D721Med (cell line): ENCODE measurements at places on chromosomes 3 and 15.

DNA sequence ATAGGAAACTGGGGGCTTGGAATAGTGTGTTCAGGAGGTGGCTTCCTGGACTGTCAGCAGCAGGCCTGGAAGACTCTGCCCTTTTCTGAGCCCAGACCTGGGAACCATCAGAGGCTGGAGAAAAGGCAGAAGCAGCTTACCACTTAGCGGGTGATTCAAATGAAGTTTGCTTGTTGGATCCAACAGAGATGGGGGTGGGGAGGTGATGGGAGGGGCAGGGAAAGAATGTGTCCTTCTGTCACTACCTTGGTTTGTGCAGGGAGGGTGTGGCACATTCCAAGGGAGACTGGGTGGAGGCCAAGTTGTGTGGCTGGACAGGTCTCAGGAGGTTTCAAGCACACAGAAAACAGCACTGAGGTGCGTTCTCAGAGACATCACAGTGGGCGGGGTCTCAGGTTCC, 58.8 kb downstream of the TRAK1 start:
- DNase-seq = no peak

DNA sequence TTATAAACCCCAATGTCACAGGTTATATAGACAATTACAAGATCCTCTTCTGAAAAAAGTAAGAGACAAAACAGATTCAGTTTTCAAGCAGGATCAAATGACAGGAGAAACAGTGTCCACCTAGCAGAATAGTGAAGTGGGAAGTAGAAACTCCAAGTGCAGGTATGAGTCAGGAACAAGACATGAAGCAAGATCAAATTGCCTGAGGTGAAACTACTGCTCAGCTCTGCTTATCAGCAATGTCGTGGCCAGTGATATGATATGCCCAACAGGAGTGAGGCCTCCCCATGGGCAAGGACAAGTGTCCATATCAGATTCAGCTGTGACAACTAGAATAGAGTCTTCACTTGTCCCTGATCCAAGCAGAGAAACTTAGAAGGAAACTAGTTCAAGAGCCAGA, 100.0 kb downstream of the ZMAT3 start:
- DNase-seq = no peak

GRCh38 chr3:72907131-72907711, 19.4 kb downstream of the GXYLT2 start:
- no peak for DNase-seq

- no peak for DNase-seq
Measured at GRCh38 chr3:122094693-122095092, 39.5 kb downstream of the CD86 start.

- DNase-seq = no peak
Measured at GRCh38 chr3:177597311-177598096, 400.2 kb upstream of the TBL1XR1 start.

- no peak for DNase-seq
Measured at GRCh38 chr15:75058127-75058905, 34.9 kb downstream of the PPCDC start.

DNA sequence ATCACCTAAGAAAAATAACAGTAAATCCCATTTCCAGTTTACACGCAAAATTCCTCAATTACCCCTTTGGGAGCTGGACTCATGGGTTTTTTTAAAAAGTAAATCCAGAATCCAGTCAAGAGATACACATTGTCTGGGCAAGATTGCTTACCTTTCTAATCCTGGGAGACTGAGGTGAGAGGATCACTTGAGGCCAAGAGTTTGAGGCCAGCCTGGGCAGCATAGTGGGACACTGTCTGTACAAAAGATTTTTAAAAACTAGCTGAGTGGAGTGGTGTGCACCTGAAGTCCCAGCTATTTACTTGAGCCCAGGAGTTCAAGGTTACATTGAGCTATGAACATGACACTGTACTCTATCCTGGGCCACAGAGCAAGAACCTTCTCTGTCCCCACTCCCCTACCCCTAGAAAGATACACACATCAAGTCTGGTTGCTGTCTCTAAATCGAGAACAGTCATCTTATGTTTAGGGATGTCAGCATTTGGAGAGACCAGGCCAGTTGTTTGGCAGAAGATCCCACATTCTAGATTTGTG, 39.0 kb downstream of the DAG1 start:
- no peak for DNase-seq

GRCh38 chr3:134666466-134666865, 15.6 kb upstream of the KY start:
- DNase-seq = no peak

DNA sequence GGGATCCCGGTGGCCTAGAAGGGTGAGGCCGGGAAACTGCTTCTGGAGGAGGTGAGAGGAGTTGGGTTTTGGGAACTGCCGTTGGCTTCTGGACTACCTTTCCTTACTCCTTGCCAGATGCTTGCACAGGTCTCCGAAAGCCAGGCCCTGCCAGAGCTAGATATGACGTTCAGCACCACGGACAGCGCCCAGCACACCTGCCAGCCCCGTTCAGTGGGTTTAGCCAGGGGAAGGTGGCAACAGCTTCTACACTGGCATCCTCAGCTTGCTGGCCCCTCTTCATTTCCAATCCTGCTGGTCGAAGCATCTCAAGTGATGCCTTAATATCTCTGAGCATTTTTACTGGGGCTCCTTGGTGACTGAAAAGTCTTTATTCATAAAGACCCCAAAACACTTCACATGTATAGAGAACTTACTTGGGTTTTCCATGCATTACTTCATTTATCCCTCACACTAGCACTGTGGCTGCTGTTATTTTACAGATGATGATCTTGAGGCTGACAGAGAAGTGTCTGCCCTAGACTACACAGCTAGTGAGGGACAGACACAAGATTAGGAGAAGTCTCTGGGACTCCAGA, 21.9 kb downstream of the HCN4 start:
- DNase-seq = no peak

DNA sequence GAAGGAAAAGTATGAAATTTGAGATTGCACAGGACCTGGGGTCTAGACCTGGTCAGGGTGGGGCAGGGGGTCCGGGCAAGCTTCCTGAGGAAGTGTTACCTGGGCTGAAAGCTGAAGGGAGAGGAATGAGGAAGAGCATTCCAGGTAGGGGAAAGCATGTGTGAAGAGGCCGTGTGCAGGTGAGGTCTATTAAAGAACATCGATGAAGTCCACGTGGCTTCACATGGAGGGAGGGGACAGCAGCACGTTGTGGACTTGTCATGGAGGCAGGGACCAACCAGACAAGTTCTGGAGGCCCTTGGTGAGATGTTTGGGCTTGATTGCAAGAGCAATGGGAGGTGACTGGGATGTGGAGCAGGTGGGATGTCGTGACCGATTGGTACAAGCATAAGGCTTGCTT, 47.1 kb downstream of the IDH2 start:
- no peak for DNase-seq

DNA sequence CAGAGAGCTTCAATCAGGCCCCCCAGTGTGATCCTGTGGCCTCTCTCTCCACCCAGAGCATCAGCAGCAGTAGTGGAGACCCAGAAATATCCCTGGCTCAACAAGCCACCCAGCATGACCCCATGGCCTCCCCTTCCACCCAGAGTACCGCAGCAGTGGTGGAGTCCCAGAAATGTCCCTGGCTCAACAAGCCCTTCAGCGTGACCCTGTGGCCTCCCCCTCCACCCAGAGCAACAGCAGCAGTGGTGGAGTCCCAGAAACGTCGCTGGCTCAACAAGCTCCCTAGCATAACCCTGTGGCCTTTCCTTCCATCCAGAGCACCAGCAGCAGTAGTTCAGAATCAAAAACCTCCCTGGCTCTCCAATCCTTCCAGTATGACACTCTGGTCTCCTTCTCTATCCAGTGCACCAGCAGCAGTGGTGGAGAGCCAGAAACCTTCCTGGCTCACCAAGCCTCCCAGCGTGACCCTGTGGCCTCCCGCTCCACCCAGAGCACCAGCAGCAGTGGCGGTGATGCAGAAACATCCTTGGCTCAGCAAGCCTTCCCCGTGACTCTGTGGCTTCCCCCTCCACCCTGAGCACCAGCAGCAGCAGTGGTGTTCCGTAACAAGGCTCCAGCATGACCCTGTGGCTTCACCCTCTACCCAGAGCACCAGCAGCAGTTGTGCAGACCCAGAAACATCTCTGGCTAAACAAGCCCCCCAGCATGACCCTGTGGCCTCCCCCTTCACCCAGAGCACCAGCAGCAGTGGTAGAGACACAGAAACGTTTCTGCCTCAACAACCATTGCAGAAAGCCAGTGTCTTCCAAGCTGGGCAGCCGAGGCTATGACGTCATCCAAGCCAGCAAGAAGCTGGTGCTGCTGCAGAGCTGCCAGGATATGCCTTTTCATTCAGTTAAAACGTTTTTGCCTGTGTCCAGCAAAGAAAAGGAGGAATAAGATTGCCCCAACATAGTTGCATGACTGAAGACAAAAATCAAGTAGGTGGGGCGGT, 61.3 kb upstream of the TAMM41 start:
- no peak for DNase-seq

DNA sequence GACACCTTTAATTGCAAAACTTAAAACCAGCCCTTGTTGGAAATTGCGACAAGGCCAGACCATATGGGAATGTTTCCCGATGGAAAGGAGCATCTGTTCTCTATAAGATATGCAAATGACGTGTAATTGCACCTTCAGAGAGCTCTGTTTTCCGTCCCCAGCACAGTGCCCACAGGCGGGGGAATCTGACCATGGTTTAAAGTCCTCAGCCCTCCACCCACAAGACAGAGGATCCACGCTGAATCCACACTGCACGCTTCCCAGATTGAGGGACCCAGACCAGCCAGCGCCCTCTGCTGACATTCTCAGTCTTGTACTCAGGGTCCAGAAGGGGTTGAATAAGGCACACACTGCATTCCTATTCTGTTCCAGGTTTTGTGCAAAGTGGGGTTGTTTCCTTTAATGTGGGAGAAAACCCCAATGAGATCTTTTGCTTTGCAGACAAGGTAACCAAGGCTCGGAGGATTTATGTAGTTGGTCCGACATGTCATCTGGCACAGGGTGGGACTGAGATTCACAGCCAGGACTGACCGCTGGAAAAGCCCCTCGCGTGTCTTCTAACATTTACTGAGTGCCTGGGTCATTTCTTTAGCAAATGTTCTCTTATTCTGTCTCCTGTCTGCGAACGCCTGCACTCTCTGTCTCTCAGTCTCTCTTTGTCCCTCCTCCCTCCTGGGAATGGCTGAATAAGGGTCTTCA, 36.8 kb upstream of the KLHL25 start:
- DNase-seq = peak; percentile 64

GRCh38 chr3:71056327-71056726, 527.2 kb downstream of the FOXP1 start:
- DNase-seq = no peak

GRCh38 chr3:159322322-159322939, 520.6 kb downstream of the MFSD1 start:
- no peak for DNase-seq

DNA sequence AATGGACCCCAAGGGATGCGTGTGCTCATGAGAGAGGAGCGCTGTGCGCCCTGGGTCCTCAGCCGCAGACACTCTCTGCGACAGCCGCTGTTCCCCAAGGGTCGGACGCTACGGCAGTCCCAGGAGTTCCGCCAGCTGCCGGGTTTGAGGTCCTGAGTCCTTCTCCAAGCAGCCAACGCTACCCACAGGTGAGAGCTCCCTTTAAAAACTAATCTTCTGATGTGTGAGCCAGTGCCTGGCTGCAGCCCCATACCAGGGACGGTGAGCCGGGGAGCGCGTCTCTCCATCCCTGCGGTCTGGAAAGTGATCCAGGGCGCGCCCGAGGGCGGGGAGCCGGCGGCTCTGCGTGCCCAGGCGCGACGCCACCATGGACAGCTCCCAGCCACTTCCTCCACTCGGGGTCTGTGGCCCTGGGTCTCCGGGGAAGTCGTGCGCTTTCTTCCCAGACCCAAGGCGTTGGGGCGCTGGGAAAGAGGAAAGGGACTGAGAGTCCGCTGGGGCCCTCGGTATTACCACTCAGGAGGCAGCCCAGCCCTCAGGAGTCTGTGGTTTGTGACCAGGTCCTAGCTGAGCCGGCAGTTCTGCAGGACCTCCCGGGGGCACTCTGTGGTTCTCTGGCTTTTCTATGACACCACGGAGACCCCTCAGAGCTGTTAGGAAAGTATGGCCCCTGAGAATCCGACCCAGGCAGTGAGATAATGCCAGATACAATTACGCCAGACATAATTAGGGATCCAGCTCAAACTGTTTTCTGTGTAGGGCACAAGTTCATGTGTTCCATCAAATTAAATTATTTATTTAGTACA, 1.4 kb downstream of the CEMIP start:
- DNase-seq = no peak

DNA sequence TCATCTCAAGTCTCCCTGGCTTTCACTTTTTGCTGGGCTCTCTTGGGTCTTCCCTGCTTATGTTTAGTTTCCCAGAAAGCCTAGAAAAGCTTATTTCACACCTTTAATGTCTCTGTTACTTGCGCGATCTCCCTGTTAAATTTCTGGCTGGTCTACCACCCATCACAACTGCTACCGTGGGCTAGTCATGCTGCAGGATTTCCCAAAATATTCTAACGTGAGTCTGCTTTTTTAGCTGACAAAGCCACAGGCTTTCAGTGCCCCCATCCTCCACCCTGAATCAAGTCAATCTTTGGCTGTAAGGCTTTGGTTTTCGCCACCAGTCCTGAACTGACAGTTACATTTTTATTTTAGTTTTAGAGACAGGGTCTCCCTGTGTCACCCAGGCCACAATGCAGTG, 74.1 kb downstream of the SUMF1 start:
- DNase-seq = no peak

DNA sequence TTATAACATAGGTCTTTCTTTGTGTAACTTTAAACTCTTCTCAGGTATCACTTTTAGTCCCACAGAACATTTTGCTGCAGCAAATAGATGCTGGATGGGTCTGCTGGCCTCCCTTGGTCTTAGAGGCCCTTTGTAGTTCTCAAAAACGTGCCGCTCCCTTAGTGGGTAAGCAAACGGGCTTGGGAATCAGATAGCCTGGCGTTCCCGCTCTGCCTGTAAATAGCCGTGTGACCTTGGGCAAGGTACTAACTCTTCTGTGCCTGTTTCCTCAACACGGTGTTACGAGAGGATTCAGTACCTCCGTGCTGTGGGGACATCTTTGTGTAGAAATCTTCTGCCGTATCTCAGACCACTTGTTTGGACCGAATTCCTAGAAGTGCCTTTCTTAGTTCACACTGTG, 64.4 kb downstream of the DNAJB8 start:
- no peak for DNase-seq
